ENCODE measurements at places on chromosomes 2 and 18. TPM values are rescaled to one million over a fixed set of nuclear protein-coding genes. Genes with fewer than 3 reads are reported as not detected.

Gene AQP12B
- not detected for total RNA-seq

Gene CFC1
- not detected for total RNA-seq

GRCh38 chr2:111122631-111123421, 2.1 kb downstream of the BCL2L11 start:
- H3K4me3 ChIP-seq = peak overlapping the region; percentile 74
- peak overlapping the region; percentile 92 for H3K27ac ChIP-seq
- H3K27me3 ChIP-seq = peaks cover 27% of the 10 kb centered on the region
- H3K36me3 ChIP-seq = no peaks in the 10 kb centered on the region
- peaks cover 66% of the 10 kb centered on the region for H3K4me1 ChIP-seq
- peak; percentile 89 for DNase-seq

DNA sequence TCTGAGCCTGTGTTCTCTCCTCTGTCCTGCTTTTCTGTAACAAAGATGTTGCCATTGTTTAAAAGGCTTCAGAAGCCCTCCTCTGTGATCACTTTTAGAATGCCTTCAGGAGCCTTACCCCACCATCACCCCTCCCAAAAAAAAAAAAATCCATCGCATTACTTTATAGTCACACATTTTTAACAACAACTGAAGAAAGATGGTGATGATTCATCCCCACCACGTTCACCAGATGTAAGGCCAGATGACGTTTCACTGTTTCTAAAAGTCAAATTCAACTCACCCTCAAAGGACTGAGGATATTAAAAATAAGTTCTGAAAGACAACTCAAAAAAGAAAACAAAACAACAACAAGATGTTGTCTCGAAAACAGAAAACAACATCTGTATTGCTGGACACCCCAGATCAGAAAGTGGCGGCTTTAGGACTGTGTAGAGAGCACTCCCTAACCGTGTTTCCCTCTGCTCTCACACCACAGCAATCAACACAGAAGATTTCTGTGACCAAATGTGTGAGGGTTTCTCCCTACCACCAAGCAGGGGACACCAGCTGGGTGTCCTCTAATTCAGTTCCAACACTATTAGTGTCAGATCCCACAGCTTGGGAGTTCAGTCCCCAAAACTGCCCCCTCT, 61.9 kb upstream of the CREB1 start:
- H3K27me3 ChIP-seq = no peaks in the 10 kb centered on the region
- no peak overlapping the region for H3K4me3 ChIP-seq
- H3K36me3 ChIP-seq = no peaks in the 10 kb centered on the region
- H3K4me1 ChIP-seq = peaks cover 3% of the 10 kb centered on the region
- no peak overlapping the region for H3K27ac ChIP-seq
- DNase-seq = no peak

GRCh38 chr2:46390901-46391395, 88.4 kb upstream of the TMEM247 start:
- no peak overlapping the region for H3K4me3 ChIP-seq
- H3K27me3 ChIP-seq = no peaks in the 10 kb centered on the region
- DNase-seq = no peak
- peaks cover 2% of the 10 kb centered on the region for H3K36me3 ChIP-seq
- no peak overlapping the region for H3K27ac ChIP-seq

Gene PTPRN
- 9.8 TPM for total RNA-seq
